ENCODE measurements at places on chromosomes 1 and 21. TPM values are rescaled to one million over a fixed set of nuclear protein-coding genes. Genes with fewer than 3 reads are reported as not detected.

The ANKRD45 gene
- polyA plus RNA-seq = 4.2 TPM

The FAM72D gene
- polyA plus RNA-seq = 2.2 TPM

The EVA1C gene
- polyA plus RNA-seq = 4.2 TPM

The DPM3 gene
- polyA plus RNA-seq = 55.8 TPM

The CYP4Z1 gene
- 0.43 TPM for polyA plus RNA-seq

The PDE9A gene
- 44.0 TPM for polyA plus RNA-seq
